ENCODE measurements at places on chromosomes 5 and 9.

- DNase-seq: no peak
Measured at GRCh38 chr5:141835928-141836670, 42.1 kb downstream of the PCDH1 start.

- DNase-seq: no peak
Measured at GRCh38 chr9:112408819-112409218, 28.9 kb downstream of the HSDL2 start.

GRCh38 chr5:16143361-16144049, 36.1 kb downstream of the MARCHF11 start:
- no peak for DNase-seq

GRCh38 chr9:131217331-131218031, 58.8 kb downstream of the FAM78A start:
- no peak for DNase-seq

DNA sequence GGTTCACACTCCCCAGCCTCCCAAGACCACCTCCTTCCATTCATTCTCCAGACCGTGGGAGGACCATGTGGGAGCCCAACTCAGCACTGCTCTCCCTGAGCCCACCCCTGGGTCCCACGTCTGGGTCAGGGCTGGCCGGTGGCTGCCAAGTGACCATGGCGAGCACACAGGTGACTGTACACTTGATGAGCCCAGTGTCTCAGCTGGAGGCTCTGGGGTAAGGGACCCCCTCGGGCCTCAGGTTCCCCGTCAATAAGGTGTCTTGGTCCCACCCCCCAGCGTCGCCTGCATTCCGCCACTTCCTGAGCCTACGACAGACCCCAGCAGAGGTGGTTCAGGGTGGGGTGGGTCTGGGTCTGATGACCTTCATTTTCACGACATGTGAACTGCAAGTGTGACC, 38.8 kb downstream of the HK3 start:
- no peak for DNase-seq

DNA sequence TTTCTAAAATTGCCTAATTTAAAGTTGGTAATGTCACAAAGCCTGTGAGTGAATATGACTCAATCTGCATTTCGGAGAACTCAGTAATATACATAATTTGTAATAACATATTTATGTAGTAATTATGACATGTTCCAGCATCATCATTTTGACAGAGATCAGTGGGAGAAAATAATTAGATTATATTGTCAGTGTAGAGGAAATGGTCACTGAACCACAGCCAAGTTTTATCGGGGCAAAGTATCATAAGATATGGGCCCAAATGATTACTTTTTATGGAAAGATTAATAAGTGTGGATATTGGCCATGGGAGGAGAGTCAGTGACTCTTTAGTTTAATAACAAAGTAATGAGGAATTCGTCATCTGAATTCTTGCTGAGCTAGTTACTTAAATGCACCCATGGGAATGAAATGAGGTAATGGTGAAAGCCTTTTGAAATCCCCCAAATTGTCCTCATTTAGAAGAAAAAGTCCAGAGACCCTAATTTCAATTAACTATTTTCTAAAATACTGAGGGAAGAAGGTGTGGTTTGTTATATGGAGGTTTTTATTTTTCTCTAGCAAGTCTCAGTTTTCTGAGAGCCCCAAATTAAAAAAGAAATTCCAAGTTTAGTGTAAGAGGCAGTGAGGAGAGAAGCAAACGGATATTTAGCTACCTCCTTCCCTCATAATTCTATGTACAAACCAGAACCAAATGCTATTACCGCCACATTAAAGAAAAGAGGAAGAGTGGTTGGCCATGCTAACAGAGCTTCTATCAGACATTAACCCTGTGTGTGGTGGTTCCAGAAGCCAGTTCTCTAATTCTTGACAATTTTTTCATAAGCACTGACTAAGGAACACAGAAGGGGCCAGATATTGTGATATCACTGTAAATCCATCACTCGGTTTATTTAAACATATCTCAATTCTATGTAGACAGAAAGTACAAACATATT, 37.7 kb upstream of the MRPS30 start:
- DNase-seq: no peak

GRCh38 chr5:139392324-139392677, 2.6 kb upstream of the MZB1 start:
- no peak for DNase-seq

GRCh38 chr5:180433032-180433422, 61.2 kb upstream of the CNOT6 start:
- DNase-seq: no peak

GRCh38 chr9:130192382-130192999, 20.3 kb downstream of the NCS1 start:
- DNase-seq: no peak

GRCh38 chr9:135315572-135315971, 164.0 kb upstream of the PPP1R26 start:
- no peak for DNase-seq

- DNase-seq: no peak
Measured at GRCh38 chr5:72032788-72033187, 74.5 kb upstream of the MAP1B start.

DNA sequence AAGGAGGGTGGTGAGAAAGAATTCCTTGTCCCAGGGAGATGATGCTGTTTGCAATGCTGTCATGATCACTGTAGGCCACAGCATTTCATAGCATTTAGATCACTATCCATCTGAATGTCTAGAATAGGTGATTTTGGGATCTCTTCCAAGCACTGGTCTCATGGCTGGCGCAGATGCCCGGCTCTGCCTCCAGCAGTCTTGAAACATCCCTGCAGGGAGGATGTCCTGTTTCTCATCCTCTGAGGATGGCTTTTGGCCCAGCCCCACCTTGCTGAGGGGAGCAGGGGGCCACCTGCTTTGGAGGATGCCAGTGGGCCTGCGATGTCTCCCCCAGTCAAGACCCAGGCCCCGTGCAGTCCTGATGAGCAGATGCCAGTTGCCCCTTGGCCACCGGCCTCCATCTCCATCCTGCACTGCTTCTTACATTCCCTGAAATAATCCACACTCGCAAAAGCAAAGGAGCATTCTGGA, 63.5 kb upstream of the GARNL3 start:
- DNase-seq: no peak

- DNase-seq: no peak
Measured at GRCh38 chr5:167642779-167643517, 648.5 kb upstream of the WWC1 start.

DNA sequence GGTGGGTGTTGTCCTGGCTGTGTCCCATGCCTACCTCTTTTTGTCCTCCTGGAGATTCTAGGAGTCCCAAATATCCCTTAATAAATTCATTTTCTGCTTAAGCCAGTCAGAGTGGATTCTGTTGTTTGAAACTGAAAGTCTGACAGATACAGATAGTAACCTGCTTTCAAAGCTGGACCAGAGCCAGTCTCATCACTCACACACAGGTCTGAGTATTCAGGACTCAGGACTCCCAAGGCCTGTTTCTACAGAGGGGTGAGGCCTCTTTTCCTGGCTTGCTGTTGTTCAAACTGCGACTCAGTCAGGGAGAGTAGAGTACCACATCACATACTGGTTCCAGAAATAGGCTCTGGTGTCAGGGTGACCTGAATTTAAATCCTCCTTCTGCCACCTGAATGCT, 190.1 kb downstream of the PAX5 start:
- no peak for DNase-seq

DNA sequence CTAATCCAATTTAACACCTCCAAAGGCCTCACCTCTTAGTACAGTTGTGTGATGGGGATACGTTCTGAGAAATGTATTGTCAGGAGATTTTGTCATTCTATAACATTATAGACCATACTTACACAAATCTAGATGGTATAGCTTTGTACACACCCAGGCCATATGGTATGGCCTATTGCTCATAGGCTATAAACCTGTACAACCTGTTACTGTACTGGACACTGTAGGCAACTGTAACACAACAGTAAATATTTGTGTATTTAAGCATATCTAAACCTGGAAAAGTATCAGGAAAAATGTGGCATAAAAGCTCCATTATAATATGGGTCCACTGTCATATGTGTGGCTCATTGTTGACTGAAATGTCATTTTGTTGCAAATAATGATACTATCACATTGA, 12.1 kb downstream of the ACER2 start:
- DNase-seq: no peak

DNA sequence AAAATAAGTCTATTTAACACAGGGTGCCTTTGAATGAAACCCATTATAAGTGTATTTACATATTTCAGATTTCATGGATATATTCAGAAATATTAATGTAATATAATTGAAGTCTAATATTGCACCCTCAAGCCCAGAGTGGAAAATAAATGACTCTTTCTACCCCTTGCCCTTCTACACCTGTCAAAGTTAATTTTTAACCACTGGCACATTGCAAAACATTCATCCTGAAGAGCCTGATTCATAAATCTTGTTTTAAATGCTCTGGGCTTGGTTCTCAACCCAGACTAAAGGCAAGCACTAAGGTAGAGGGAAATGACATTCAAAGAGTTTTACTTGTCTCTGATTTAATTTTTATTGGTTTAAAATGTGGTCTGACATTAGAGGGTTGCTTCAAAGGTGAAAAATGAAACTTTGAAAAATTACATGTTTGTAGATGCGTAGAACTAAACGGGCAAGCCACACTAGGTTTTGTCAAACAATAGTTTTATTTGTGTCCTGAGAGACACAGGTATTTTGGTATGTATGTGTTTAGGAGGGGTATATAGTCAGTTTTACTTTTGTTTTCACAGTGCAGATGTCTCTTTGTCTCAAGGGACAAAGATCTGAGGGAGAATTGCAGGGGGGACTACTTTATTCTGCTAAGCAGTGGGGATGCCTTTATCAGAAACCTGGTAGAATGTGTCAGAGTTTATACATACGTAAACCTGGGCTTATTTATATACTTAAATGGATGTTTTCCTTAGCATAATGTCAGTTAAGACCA, 69.7 kb downstream of the PIK3R1 start:
- no peak for DNase-seq

- DNase-seq: no peak
Measured at GRCh38 chr5:139664086-139664693, 16.0 kb downstream of the CXXC5 start.

GRCh38 chr5:142796492-142797109, 26.4 kb downstream of the ARHGAP26 start:
- DNase-seq: no peak

GRCh38 chr5:116137544-116138378, 52.9 kb downstream of the COMMD10 start:
- DNase-seq: peak; percentile 16

DNA sequence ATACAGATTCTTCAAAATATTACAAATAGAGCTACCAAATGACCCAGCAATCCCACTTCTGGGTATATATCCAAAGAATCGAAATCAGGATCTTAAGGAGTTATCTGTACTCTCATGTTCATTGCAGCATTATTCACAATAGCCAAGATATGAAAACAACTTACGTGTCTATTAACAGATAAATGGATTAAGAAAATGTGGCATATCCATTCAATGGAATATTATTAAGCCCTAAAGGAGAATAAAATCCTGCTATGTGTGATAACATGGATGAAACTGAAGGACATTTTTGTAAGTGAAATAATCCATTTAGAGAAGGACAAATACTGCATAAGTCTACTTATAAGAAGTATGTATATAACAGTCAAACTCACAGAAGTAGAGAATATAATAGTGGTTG, 450.6 kb downstream of the TMEM232 start:
- DNase-seq: no peak

DNA sequence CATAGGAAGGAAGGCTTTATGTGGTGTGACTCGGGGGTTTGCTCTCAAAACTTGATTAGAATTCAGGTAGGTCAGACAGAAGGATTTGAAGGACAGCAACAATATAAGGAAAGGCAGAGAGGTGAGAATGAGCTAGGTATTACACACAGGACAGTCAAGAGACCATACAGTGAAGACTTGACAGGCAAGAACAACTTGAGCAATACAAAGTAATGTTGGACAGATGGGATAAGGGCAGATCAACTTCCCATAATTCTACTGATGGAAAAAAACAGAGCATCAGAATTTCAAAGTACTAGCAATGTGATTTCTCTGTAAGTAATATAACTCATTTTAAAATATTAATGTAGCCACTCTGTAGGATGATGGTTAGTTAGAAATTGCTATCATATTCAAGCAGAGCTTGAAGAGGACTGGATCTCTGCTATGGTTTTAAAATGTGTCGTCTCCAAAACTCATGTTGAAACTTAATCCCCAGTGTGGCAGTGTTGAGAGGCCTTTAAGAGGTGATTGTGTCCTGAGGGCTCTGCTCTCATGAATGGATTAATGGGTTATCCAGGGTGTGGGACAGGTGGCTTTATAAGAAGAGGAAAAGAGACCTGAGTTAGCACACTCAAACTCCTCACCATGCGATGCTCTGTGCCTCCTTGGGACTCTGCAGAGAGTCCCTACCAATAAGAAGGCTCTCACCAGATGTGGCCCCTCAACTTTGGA, 22.4 kb upstream of the HOMER1 start:
- no peak for DNase-seq

DNA sequence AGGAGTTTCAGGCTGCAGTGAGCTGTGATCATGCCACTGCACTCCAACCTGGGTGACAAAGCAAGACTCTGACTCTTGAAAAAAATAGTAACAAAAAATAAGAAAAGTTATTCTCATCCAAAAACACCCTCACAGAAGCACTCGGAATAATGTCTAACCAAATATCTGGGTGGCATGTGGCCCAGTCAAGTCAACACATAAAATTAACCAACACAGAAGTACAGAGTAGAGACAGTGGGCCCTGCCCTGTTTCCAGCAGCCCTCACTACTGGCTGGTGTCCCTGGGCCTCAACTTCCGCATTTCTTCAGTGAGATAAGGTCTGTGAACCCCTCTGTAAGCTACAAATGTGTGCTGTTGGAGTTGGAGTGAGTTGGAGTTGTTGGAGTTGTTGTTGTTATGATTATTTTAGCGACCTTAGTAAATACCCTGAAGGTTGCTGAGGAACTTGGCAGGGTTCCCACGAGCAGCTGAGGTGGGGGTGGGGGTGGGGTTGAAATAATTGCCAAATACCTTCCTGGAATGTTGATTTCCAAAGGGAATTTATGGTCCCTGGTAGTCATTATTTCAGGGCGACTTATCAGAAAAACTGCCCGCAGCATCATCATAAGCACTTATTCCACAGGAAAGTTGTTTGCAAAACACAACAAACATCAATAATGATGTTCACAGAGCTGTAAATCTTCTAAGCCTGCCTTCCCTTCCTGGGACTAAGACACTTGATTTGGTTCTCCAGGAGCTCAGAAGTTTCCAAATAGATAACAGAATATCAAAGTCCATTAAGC, 30.2 kb downstream of the C5orf15 start:
- DNase-seq: no peak

DNA sequence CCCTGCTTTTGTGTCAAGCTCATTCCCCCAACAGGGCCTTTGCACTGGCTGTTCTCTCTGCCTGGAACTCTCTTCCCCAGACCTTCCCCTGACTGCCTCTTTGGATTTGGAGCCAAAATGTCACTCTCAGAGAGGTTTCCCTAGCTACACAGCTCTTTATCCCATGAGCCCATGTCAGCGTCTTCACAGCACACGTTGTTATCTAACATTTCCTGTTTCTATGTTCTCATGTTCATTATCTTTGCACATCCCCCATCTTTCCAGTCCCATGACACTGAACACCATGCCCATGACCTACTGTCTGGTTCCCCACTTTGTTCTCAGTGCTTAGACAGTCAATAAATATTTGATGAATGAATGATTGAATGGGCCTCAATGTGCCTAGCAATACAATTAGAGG, 26.3 kb upstream of the ARSI start:
- no peak for DNase-seq

Measured in epithelial cell of proximal tubule (primary cell).